ENCODE measurements at places on chromosomes 5 and 9.
A peak's percentile ranks its signal among the peaks of the same experiment; 100 is the strongest.

GRCh38 chr9:79308012-79308411 lies 263.8 kb upstream of the TLE4 start:
- no peak for DNase-seq

- no peak for DNase-seq
Measured at GRCh38 chr5:177555228-177555627, 865 bp upstream of the FAM193B start.

DNA sequence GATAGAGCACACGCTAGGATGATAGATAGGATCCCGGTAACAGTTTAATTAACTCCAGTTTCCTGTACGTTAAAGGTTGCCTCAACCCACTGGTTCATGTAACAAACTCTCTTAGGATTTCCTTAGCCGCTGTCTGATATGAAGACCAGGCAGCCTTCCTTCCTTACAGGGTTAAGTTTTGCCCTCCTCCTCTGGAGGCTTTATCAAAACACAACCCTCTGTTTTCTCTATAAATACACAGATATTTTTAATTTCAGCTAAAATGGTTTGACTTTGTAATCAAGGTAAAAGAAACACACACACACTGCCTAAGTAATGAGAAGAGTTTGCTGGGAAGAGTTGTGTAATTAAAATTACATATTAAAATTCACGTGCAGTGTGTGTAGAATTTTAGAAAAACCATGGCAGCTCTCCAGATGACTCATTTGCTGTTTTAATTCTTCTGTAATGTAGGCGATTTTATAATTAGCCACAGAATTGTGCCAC lies 369.8 kb downstream of the CSNK1G3 start:
- no peak for DNase-seq

GRCh38 chr9:134680393-134681060 lies 38.9 kb downstream of the COL5A1 start:
- no peak for DNase-seq

- no peak for DNase-seq
Measured at GRCh38 chr5:58380655-58381054, 79.2 kb downstream of the PLK2 start.

GRCh38 chr5:7609726-7610125 lies 213.8 kb downstream of the ADCY2 start:
- no peak for DNase-seq

- DNase-seq = no peak
Measured at GRCh38 chr9:137150617-137151457, 11.9 kb downstream of the GRIN1 start.

DNA sequence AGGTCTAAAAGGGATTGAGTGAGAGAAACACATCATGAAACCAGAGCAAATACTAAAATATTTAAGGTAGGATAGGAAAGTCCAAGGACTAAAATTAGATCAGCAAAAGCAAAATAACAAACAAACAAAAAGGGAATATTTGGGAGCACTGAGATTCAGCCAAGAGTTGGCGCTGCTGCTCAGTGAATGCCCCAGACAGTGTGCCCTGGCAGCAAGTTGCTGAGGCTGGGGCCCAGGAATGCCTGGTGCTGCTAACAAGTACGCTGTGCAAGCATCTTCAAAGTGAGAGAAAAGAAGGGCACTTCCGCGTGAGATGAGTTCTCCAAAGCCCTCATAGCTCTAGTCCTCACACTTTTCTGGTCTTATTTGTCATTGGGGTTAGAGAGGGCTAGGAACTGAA lies 603.3 kb downstream of the EFNA5 start:
- no peak for DNase-seq

DNA sequence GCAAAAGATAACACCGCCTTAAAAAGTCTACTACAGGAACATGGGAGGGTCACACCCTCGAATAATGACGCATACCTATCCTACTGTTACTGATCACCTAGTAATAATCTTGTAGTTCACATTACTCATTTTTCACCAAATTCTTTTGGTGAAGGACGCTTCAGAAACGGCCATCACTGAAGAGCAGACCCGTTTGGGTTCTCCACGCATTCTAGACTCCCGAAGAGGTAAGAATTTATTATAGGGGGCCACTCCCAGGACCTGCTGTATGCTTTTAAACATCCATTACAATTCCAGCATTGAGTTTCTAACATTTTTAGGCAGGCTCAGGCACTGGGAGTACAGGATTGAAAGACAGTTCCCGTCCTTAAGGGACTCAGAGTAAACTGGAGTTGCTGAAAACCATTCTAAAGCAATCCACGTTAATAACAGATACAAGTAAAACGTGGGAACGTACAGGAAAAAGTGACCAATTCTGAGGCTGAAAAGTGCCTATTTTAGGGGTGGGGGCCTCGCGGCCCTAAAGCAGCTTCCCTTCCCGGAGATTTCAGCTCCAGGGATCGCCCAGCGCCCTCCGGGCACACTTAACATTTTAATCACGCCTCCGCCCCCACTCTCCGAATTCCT lies at the start of gene FER:
Gene FER (plus strand): TSS at position 124 of the 627 bp plus-strand sequence. CDS start 50,286 bp downstream, outside the sequence.
- peak; percentile 31 for DNase-seq

DNA sequence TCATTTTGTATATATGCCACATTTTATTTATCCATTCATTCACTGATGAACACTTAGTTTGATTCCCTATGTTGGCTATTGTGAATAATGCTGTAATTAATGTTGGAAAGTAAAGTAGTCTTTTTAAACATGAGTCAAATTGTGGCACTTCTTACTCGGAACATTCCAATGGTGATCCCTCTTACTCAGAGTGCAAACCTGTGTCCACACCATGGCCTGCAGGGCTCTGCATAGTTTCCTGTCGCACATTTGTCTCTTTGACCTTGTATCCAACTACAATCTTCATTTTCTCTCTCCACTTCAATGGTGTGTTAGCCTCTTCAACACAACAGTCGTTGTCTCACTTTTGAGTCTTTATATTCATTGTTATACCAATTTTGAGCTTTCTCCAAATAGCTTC lies 98.1 kb upstream of the PAPPA start:
- DNase-seq = no peak

DNA sequence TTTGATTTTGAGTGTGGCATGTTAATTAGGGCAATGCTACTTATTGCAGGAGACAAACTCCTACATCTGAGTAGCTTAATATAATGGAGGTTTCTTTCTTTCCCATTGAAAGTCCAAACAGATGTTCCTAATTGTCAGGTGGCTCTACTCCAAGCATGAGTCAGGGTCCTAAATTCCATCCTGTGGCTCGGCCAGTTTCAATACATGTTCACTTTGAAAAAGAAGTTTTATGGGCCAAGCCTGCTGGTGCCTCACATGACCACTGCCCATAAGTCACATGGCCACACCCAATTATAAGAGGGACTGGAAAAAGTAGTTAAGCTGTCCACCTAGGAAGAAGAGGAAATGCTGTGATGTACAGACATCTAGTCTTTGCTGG lies 170.4 kb downstream of the ARRDC3 start:
- DNase-seq = no peak

GRCh38 chr9:110877374-110877773 lies 160.9 kb downstream of the LPAR1 start:
- no peak for DNase-seq

DNA sequence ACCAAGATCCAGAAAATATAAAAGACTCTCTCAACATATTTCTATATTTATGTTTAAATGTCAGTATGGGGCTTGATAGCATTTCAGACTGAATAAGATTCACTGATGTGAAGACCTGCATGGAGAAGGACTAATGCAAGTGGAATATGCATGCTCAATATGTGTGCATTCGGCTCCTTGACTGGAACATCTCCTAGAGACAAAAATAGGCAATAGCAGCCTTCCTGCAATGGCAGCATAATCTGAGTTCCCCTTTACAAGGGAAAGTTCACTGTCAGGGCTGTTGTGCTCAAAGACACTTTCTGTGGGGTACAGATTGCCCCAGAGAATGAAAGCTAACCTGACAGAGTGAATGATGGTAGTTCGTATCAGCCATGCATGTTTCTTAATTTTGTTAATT lies 42.4 kb downstream of the STARD4 start:
- no peak for DNase-seq

- no peak for DNase-seq
Measured at GRCh38 chr5:89628876-89629635, 746.1 kb upstream of the MEF2C start.

DNA sequence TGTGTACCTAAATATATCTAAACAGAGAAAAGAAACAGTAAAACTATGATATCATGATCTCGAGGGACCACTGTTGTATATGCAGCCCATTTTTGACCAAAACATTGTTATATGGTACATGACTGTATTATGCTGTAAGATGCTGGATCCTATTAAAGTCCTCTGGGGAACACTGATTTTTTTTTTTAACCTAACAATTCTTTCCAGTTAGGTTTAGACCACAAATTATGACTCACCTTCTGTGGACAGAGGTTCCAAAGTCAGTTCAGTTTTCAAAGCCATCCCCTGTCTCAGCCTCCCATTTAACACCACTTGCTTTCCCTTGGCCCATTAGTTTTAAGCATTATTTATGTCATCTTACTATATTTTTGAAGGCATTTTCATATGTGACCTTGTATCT lies 27.1 kb downstream of the TRMO start:
- DNase-seq = no peak

DNA sequence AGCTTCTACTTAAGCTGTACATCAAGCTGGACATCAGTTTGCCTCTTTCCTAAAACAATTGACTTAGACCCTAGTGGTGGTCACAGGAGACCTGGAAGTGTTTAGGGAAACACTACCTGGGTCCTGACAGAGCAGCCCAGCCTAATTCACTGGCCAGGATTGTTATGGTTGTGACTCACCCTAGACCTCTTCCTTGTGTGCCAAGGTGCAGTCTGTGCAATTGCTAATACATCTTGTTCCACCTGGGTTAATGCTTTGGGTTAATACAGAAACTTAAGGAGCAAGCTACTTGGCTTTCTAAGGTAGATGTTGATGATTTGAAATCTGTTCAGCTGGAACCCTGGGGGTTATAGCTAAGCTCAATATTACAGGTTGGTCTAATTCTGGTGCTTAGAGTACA lies 48.7 kb upstream of the SLC46A2 start:
- no peak for DNase-seq

GRCh38 chr9:1979741-1980367 lies 35.3 kb upstream of the SMARCA2 start:
- no peak for DNase-seq

DNA sequence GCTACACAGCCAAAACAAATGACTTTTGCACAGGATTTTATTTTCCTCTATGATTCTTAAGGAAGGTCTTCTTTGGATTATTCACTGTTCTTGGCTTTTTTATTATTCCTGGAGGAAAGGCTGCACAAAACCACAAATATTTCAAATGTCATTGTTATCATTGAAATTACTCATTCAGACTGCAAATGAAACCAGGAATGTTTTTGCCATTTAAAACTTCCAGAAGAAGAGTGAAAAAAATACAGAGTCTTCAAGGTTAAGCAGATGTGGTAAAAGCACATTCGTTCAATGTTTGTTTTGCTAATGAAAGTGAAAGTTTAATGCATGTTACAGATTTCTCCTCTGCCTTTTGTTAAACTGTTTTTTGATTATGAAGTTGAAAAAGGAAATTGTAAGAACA lies 238.2 kb downstream of the TLE4 start:
- DNase-seq = peak; percentile 30

DNA sequence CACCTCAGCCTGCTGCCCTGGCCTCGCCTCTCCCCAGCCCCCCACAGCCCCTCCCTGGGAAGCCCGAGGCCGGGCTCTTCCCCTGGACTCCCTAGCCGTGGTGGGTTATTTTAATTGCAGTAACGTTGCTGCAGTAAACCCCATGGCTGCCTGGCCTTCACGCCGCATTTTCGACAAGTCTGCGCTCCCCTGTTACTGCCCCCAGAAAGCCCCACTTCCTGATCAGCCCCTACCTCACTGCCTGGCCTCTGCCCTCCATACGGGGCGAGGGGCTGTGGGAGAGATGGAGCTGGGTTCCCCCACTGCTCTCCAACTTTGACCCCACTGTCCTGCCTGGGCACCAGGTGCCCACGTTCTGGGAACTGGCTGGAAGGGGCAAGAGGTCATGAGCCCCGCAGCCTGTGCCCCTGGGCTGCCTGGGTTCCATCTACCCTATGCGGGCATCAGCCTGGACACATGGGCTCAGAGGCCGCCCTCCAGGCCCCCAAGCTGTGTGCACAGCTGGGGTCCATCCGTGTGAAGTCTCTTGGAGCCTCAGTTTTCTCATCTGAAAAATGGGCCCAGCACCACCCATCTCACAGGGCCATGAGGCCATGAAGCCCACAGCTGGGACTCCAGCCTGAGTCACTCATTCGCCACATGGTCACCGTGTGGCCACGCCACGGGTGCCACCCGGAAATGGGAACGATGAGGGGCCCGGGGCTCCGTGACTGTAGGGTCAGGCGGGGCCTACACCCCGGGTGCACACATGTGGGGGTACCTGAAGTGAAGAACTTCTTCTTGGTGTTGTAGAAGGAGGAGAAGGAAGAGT lies 11.5 kb downstream of the EGFL7 start:
- no peak for DNase-seq

DNA sequence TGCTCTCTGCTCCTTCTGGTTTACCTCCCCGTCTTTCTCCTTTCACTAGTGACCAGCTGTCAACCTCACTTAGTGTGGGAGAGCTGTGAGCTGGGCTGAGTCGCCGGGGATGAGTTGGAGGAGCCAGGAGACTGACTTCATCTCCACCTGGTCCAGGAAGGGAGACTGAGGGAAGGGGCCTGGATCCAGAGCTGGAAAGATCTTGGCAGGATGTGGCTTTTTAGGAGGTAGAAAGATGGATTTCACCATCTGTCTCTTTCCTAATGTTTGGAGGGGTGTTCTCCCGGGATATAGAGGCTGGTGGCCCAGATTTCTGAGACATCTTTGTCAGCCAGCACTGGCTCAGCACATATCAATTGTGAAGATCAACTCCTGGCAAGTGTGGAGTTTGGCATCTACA lies 37.1 kb upstream of the TNC start:
- DNase-seq = no peak

DNA sequence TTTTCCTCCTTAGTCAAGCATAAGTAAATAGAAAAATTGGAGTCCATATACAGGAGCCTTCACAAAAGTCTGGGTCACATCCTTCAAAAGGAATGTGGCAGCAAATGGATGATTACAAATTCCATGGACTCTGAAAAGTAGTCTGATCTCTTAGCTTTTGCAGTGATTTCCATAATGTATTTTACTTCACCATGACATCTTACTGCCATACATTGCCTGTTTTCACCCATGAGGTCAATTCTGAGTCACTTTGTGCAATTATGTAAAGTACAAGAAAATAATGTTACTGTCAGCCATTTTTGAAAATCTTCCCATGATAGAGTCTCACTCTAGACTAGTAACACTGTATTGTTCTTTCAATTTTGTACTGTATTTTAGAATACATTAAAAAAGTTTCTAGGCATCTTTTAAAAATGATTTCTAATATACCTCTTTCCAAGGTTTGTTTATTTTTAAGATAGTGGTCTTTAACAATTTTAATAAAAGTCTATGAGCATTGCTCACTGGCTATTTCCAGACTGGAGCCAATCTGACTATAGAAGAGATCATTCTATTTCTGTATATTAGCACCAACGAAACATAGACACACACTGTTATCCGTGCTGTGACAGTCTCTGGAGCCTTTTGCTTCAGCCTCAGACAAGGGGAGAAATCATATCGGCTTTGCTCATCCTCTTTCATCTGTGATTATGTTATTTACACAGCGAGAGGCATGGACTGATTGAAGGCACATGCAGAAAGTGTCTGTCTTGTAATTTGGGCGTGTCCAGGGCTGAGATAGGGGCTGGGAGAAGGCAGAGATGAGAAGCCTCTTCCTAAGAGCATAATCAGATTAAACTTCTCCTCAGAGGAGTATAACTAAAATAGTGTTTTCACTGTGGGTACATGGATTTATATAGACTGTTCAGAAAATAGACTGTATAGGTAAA lies 22.9 kb upstream of the ACTBL2 start:
- no peak for DNase-seq

All from CD4-positive, CD25-positive, alpha-beta regulatory T cell (primary cell).